Nasal cavity respiratory epithelium epithelial cell of viscerocranial mucosa (primary cell): ENCODE measurements at places on chromosomes 1 and 21. TPM values are rescaled to one million over a fixed set of nuclear protein-coding genes. Genes with fewer than 3 reads are reported as not detected.

SLC30A10 gene
- 0.07 TPM in 1 of 2 replicates, not detected in the other for total RNA-seq

USH2A gene
- not detected in 2 replicates for total RNA-seq

CD1B gene
- total RNA-seq: not detected in 2 replicates

APOBEC4 gene
- not detected in 2 replicates for total RNA-seq

TDRD5 gene
- total RNA-seq: under 0.01 TPM in 1 of 2 replicates, not detected in the other

ZSCAN20 gene
- total RNA-seq: 4.1 and 7.0 TPM in 2 replicates
